ENCODE measurements at places on chromosomes 7 and 10. TPM values are rescaled to one million over a fixed set of nuclear protein-coding genes. Genes with fewer than 3 reads are reported as not detected.

Gene MLXIPL
- polyA plus RNA-seq, result 0.27 TPM

Gene TUBB8
- 3.6 TPM for polyA plus RNA-seq

Gene CUZD1
- 0.98 TPM for polyA plus RNA-seq

Gene LRRC61
- polyA plus RNA-seq, result 3.0 TPM

Gene GIMAP7
- polyA plus RNA-seq, result 30.3 TPM

Gene WASHC2C
- 30.5 TPM for polyA plus RNA-seq

Gene DNMBP
- polyA plus RNA-seq, result 23.1 TPM

Gene ECD
- polyA plus RNA-seq, result 28.2 TPM

Gene GPRIN2
- polyA plus RNA-seq, result 0.22 TPM

Gene BEND7
- 22.6 TPM for polyA plus RNA-seq

Gene CLDN3
- not detected for polyA plus RNA-seq

Gene C7orf33
- polyA plus RNA-seq, result not detected

- no peak for DNase-seq
- no peaks in the 10 kb centered on the region for H3K4me1 ChIP-seq
- no peak overlapping the region for H3K4me3 ChIP-seq
These were observed 22.3 kb upstream of the SFMBT2 start for GRCh38 chr10:7432884-7433726.

GRCh38 chr10:49750546-49750945 lies 11.6 kb downstream of the OGDHL start:
- no peaks in the 10 kb centered on the region for H3K36me3 ChIP-seq
- DNase-seq, result no peak
- H3K4me3 ChIP-seq, result no peak overlapping the region
- H3K27me3 ChIP-seq, result no peaks in the 10 kb centered on the region

- H3K27me3 ChIP-seq, result no peaks in the 10 kb centered on the region
- H3K4me3 ChIP-seq, result no peak overlapping the region
- no peak for DNase-seq
- no peak overlapping the region for H3K27ac ChIP-seq
These were observed 72.5 kb downstream of the CCDC6 start for GRCh38 chr10:59833810-59834209.

DNA sequence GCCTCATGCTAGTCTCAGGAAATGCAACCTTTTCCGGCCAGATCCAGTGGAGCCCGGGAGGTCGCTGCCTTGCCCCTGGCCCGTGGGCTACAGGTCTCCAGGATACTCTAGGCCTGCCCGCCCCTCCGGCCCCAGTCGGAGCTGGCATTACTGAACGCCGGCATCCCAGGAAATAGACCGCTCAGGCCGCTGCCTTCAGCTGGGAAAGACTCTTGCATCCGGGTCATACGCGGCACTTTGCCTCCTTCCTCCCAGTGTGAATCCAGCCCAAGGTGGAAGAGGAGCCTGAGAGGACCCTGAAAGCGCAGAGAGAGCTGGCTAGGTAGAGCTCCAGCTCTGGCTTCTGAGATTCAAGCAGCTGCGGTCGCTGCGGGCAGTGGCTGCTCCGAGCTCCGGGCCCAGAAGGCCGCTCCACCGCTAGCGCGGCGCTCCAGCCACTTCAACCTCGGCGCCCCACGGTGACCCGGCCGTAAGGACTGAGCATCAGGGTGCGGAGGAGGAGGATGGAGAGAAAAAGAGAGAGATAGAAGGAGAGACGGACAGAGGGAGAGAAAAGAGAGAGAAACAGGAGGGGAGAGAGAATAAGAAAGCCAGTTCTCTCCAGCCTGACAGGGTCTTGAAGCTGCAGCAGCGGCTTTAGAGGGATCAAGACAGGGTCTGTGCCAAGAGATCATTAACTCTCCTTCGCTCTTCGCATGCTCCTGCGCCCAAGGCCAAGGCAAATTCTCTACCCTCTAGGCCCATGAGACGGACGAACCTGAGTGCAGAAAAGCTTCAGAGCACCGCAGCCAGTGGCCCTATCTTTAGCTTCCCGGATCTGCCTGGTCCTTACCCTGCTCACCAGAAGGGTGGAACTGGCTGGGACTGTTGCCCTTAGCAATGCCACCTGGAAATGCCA lies 1.8 kb upstream of the HOXA10 start:
- H3K4me1 ChIP-seq, result peaks cover 14% of the 10 kb centered on the region
- peak overlapping the region; percentile 53 for H3K4me3 ChIP-seq
- no peaks in the 10 kb centered on the region for H3K36me3 ChIP-seq

DNA sequence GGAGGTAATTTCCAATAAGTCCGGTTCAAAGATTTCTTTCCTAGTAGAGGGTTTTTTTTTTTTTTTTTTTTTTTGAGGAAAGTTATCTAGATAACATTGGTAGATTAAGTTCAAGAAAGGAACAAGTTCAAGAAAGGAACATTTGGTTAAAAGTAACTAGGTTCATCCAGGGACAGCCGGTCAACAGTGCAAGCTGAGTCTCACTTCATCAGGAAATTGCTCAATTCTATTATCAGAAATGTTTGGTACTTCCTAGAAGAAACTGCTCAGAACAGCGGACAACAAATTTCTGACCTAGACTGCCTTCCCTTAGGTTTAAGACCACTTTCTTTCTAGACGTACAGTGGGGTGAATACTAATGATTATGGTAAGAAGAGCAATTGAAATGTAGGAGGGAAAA lies 3.7 kb upstream of the IL2RA start:
- H3K27me3 ChIP-seq, result no peaks in the 10 kb centered on the region
- H3K36me3 ChIP-seq, result no peaks in the 10 kb centered on the region
- no peak overlapping the region for H3K4me3 ChIP-seq
- H3K27ac ChIP-seq, result no peak overlapping the region
- DNase-seq, result no peak

DNA sequence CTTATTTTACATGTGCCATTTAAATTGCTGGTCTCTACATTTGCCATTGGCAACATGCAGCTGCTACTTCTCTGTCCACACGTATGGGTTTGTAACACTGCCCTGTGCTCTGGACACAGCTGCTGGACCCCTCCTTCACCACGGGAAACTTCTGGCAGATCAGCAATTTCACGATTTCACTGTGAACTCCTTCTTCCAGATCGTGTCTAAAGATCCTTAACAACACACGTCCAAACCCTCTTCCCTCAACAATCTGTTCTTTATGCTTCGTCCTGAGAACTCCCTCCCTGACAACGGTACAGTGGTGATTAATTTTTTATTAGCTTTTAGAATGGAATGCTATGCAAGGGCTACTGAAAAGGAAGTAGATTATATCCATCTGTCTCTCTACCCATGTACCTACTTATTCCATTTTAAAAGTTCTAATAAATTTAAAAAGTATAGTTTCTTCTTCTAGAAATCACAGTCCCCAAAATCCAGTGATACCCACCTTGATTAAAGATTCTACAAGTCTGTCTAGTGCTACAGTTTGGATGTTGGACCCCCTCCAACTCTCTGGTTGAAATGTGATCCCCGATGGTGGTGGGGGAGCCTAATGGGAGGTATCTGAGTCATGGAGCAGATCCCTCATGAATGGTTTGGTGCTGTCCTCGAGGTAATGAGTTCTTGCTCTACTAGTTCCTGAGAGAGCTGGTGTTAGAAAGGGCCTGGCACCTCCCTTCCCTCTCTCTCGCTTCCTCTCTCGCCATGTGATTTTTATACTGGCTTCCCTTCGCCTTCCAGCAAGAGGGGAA lies 81.0 kb downstream of the KIAA1549 start:
- no peak for DNase-seq
- H3K27me3 ChIP-seq, result no peaks in the 10 kb centered on the region
- no peaks in the 10 kb centered on the region for H3K4me1 ChIP-seq
- H3K27ac ChIP-seq, result no peak overlapping the region

- no peak overlapping the region for H3K4me3 ChIP-seq
- DNase-seq, result no peak
- no peaks in the 10 kb centered on the region for H3K4me1 ChIP-seq
- no peaks in the 10 kb centered on the region for H3K27me3 ChIP-seq
- H3K27ac ChIP-seq, result no peak overlapping the region
- H3K36me3 ChIP-seq, result no peaks in the 10 kb centered on the region
These were observed 42.9 kb upstream of the PCBD1 start for GRCh38 chr10:70931168-70931815.

DNA sequence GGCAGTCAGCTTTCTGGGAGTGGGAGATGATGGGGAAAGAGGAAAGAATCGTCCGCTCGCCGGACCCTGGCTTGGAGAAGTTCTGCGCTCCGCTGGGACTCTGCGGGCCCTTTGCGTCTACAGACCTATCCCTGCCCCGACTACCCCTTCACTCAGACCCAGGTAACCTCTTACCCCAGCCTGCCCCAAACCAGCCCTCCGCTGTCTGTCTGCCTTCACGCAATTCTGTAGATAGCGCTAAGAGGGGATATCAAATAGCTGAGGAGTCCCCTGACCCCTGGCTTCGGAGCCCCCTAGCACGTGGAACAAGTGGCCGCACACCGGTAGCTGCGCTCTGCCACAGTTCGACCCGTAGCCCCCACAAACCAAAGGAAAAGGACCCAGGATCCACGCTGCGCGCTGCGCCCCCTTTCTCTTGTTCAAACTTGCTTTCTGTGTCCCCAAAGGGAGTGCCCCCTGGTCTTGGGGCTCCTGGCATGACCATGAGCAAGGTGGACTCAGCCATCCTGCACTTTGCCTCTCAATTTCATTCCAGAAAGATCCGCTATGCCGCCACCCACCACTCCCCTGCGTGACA lies 7.0 kb downstream of the HOXA4 start:
- H3K4me1 ChIP-seq, result no peaks in the 10 kb centered on the region
- no peak for DNase-seq
- H3K36me3 ChIP-seq, result no peaks in the 10 kb centered on the region
- no peak overlapping the region for H3K4me3 ChIP-seq
- no peaks in the 10 kb centered on the region for H3K27me3 ChIP-seq

DNA sequence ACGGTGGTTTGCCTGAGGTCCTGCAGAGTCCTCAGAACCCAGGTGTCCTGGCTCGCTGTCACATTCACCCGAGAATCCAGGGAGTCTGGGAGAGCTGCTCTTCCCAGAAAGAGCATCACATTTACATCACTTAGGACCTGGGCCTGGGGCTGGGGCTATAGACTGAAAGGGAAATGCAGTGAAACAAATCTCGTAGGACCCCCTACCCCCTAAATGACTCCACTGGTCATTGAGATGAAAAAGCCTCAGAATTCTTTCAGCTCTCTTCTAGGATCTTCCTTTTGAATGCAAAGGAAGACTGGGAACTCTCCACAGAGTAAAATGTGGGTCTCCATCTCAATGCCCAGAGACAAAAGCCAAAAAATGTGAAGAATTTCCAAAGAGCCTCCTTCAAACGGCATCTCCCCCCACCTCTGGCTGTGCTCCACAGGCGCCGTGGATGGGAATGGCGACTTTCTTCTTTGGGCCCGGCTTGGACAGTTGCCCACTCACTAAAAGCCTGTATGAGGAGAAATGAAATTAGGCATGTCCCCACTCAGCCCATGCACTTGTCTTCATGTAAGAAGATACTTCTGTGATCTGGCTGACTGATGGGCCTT lies 49.0 kb upstream of the PODXL start:
- no peak for DNase-seq
- H3K36me3 ChIP-seq, result no peaks in the 10 kb centered on the region
- no peaks in the 10 kb centered on the region for H3K4me1 ChIP-seq
- no peak overlapping the region for H3K27ac ChIP-seq
- no peak overlapping the region for H3K4me3 ChIP-seq
- no peaks in the 10 kb centered on the region for H3K27me3 ChIP-seq

- no peak overlapping the region for H3K27ac ChIP-seq
- H3K27me3 ChIP-seq, result no peaks in the 10 kb centered on the region
- no peaks in the 10 kb centered on the region for H3K36me3 ChIP-seq
- no peak overlapping the region for H3K4me3 ChIP-seq
- no peak for DNase-seq
These were observed 115.8 kb upstream of the ITGB1 start for GRCh38 chr10:33073641-33074415.

- no peaks in the 10 kb centered on the region for H3K36me3 ChIP-seq
- no peaks in the 10 kb centered on the region for H3K27me3 ChIP-seq
- no peak overlapping the region for H3K27ac ChIP-seq
- no peaks in the 10 kb centered on the region for H3K4me1 ChIP-seq
These were observed 225.2 kb downstream of the WDR37 start for GRCh38 chr10:1281405-1281782.

- no peaks in the 10 kb centered on the region for H3K27me3 ChIP-seq
- DNase-seq, result no peak
- no peak overlapping the region for H3K4me3 ChIP-seq
These were observed 20.0 kb upstream of the ZNF438 start for GRCh38 chr10:31051703-31052102.

DNA sequence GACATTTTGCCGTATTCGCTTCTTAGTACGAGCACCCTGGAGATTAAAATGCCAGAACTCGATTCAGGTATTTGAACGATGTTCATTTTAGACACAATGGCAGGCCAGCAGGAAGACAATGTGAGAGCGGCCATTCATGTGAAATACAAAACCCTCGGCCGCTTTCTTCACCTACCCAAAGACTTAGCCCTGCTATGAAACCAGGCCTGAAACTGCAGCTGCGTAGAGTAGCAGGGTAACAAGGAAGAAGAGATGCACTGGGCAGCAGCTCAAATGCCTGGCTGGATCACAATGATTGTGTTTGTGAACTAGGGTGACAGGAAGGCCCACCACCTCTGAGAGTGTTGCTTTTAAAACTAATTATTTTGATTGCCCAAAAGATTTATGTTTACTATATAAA lies 234.8 kb downstream of the TRIL start:
- no peak overlapping the region for H3K4me3 ChIP-seq
- H3K27ac ChIP-seq, result no peak overlapping the region
- no peaks in the 10 kb centered on the region for H3K4me1 ChIP-seq
- DNase-seq, result no peak
- no peaks in the 10 kb centered on the region for H3K27me3 ChIP-seq
- no peaks in the 10 kb centered on the region for H3K36me3 ChIP-seq

DNA sequence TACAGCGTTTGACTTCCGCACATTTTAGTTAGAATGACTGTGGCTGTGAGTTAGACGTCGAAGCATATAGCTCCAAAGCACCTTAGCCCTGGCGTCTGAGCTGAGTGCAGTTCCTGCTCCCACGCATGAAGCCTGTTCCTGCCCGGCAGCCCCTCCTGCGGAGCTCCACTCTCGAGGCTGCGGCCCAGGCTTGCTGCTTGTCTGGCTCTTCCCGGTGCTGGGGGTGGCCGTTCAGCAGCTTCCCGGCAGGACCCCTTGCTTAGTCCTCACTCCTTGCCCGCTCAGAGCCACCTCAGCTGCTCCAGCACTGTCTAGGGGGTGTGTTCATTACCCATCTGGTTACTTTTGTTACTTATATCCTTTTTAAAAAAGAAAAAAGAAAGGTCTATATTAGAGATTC lies 88.1 kb upstream of the DNAJB6 start:
- no peak overlapping the region for H3K27ac ChIP-seq
- no peaks in the 10 kb centered on the region for H3K27me3 ChIP-seq
- H3K4me3 ChIP-seq, result no peak overlapping the region
- H3K36me3 ChIP-seq, result no peaks in the 10 kb centered on the region
- no peaks in the 10 kb centered on the region for H3K4me1 ChIP-seq
- DNase-seq, result no peak
